ENCODE measurements at places on chromosomes 3 and 15.
A peak's percentile ranks its signal among the peaks of the same experiment; 100 is the strongest.

DNA sequence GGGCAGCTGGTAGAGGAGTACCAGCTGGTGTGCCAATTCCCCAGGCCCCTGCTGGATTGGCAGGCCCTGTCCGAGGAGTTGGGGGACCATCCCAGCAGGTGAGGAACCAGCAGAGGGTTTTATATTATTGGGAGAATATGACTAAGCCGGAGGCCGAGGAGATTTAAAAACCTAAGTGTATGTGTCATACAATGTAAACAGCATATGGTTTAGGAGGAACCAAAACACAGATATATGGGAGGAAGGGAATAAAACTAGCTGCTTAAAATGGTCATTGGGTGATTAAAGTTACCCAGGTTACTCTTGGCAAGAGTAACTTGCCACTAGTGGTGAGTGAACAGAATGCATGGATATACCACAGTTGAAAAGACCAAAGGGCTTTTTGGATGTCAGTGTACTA is 22.1 kb downstream of the SNRPN start:
- DNase-seq = no peak

DNA sequence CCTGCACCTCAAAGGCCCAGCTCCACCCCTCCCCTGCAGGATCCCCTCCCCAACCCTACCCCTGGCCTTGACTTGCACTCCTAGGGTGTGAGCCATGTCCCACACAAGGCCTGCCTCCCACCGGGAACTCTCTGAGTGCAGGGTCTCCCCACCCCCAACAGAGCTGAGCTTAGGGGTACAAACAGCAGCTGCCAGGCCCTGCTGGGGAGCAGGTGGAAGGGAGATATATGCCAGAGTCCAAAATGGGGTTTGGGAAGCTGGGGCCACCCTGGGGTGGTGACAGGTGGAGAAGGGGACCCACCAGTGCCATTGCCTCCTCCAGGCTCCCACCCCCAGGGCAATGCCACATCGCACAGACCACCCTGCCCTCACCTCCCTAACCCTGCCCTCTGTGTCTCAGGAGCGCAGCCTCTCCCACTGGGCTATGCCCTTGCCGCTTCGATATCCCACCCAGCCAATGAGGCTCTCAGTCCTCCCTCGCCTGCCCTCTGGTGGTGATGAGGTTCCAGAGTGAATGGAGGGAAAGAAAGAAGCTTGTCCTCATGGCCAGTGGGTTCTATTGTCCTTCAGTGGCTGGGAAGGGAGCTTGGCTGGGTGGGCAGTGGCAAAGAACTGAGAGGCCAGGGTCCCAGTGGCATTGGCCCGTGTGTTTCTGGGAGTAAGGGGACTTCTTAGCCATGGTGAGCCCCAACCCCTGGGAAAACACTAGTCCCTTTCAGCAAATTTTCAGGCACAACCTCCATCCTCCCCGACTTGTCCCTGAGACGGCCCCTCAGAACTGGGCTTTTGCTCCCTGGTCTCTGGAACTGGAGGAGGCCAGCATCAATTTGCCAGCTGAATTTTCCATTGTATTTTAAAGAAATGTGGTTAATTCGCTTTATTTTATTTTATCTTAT is 46.8 kb downstream of the CYP11A1 start:
- DNase-seq = peak; percentile 13

GRCh38 chr15:64842986-64843561 is 1.4 kb downstream of the PLEKHO2 start:
- DNase-seq = no peak

- DNase-seq = no peak
Measured at GRCh38 chr15:41982133-41982930, 10.0 kb upstream of the EHD4 start.

DNA sequence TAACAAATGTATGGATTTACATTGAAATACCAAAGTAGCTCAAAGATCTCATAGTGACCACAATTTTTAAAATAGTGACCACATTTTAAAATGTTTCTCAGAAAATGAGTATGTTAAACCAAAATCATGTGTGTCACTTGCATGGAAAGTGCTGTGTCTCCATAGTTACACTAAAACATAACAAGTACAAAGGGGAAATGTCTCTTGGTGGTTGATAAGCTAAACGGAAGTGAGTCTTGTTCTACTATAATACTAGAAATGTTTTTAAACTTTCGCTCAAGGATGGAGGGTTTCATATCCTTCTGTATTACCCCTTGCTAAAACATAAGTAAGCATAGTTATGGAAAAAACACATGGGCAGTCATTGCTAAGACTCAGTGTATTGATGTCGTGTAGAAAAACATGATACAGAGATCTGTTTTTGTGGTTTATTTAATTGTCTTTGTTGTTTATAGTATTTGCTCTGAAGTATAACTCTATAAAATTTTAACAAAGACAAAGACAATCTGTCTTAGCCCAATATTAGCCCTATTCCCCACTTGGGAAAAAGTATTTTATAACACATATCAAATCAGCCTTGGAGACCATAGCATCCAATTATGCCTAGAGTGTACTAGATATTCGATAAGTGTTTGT is 27.0 kb upstream of the DENND4A start:
- DNase-seq = no peak

- DNase-seq = no peak
Measured at GRCh38 chr3:45670436-45670835, 18.8 kb upstream of the SACM1L start.

DNA sequence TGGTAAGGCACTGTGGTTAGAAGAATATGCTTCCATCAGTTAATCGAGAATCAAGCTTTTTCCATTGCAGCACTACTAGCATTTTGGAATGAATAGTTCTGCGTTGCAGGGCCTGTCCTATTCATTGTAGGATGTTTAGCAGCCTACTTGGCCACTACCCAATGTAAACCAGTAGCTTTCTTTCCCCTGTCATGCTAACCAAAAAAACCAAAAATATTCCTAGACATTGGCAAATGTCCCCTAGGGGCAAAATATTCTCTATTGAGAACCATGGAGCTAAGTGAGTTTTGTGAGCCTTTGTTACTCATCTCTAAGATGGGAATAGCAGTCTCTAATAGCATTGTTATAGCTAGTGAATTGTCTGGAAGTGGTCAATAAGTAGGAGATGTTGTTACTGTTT is 187.2 kb downstream of the CADPS start:
- DNase-seq = no peak

DNA sequence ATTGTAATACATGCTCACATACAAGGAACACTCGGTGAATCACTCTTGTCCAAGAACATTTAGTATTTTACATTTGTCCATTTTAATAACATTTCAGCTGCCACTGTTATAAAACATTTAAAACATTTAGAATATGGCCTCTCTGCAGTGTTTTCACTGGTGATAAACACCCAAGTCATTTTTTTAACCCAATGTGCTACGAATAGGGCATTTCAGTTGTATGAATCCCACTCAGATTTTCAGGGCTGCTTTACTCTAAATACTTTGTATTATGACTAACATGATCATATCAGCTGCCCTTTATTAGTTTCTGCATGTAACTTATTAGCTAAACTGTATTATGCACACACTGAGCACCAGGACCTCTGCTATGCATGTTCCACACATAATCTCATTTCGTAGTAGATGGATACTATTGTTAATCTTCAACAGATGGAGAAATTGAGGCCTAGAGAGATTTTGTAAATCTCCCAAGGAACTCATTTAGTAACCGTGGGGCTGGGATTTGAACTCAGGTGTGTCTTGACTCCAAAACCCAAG is 148.6 kb upstream of the CDIN1 start:
- no peak for DNase-seq

DNA sequence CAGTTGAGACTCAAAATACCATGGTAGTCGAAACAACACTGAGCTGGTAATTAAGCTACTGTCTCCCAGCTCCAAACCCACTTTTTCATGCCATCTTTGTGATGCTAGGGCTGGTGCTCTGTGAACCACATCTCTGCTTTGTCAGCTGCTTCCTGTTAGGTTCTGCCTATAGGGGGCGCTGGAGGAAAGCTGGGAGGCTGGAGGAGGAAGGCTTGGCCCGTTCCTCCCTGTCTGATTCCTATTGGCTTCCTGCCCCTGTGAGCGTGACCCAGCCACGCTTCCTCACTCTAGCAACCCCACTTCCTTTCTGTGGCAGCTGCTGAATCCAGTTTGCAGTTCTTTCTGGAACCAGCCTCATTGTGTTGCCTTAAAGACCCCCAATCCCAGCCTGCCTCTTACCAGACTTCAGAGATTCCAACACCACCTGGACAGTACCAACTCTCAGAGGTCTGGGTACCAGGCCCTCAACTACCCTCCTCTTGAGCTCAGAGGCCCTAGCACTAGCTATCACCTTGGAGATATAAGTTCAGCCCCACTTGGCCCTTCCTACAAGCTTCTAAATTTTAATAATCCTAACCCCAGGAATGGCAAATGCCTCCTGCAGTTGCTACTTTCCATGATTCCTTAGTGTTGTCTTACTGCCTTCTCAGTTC is 120.9 kb downstream of the ERC2 start:
- no peak for DNase-seq

Measured in activated CD8-positive, alpha-beta memory T cell treated with anti-CD3 and anti-CD28 coated beads for 4 hours (primary cell).